Smooth muscle cell of trachea (primary cell): ENCODE measurements at places on chromosomes 3 and 15. TPM values are rescaled to one million over a fixed set of nuclear protein-coding genes. Genes with fewer than 3 reads are reported as not detected.

The SYNPR gene
- not detected in 2 replicates for total RNA-seq

The GPR62 gene
- under 0.01 TPM in 1 of 2 replicates, not detected in the other for total RNA-seq

The TMCO5A gene
- total RNA-seq: not detected in 2 replicates

The PLA2G4E gene
- total RNA-seq: under 0.01 TPM in 1 of 2 replicates, not detected in the other

The FOXB1 gene
- not detected in 2 replicates for total RNA-seq

The IQCF2 gene
- total RNA-seq: not detected in 2 replicates

The TMEM42 gene
- 19.7 and 22.8 TPM in 2 replicates for total RNA-seq

The ST3GAL6 gene
- 0.87 and 0.99 TPM in 2 replicates for total RNA-seq

The MASP1 gene
- total RNA-seq: 33.2 and 178 TPM in 2 replicates

The ACTC1 gene
- not detected in 2 replicates for total RNA-seq

The STARD9 gene
- 13.1 and 13.7 TPM in 2 replicates for total RNA-seq

The RAB6B gene
- 0.44 and 1.2 TPM in 2 replicates for total RNA-seq

The SAMD7 gene
- not detected in 2 replicates for total RNA-seq

The PLSCR2 gene
- not detected in 2 replicates for total RNA-seq

The GOLGA8S gene
- total RNA-seq: under 0.01 and 0.15 TPM in 2 replicates

The HRG gene
- not detected in 2 replicates for total RNA-seq

The GPR156 gene
- total RNA-seq: 0.44 and 0.50 TPM in 2 replicates

The NTRK3 gene
- total RNA-seq: under 0.01 and 0.17 TPM in 2 replicates

The THSD4 gene
- 31.3 and 52.6 TPM in 2 replicates for total RNA-seq

The SLC6A1 gene
- under 0.01 TPM in 2 replicates for total RNA-seq

The CLDN16 gene
- not detected in 2 replicates for total RNA-seq

The ILDR1 gene
- not detected in 2 replicates for total RNA-seq

The FAM107A gene
- under 0.01 and 0.15 TPM in 2 replicates for total RNA-seq

The CIB2 gene
- 1.3 and 2.3 TPM in 2 replicates for total RNA-seq

The IL5RA gene
- not detected in 2 replicates for total RNA-seq

The PROS1 gene
- total RNA-seq: 22.5 and 25.2 TPM in 2 replicates

The INKA1 gene
- total RNA-seq: 9.3 and 10.5 TPM in 2 replicates

The CLEC3B gene
- 12.1 and 32.3 TPM in 2 replicates for total RNA-seq

The CIP2A gene
- total RNA-seq: 5.8 and 27.3 TPM in 2 replicates

The SLC12A8 gene
- total RNA-seq: 5.4 and 10.9 TPM in 2 replicates

The PRSS50 gene
- not detected in 2 replicates for total RNA-seq

The PAQR9 gene
- total RNA-seq: 0.15 and 0.17 TPM in 2 replicates

The ZIC4 gene
- total RNA-seq: not detected in 2 replicates

The ACKR4 gene
- total RNA-seq: 32.6 and 33.6 TPM in 2 replicates

The LRRC2 gene
- total RNA-seq: under 0.01 and 0.99 TPM in 2 replicates

The TCAIM gene
- total RNA-seq: 34.1 and 42.8 TPM in 2 replicates

The ADGRG7 gene
- not detected in 2 replicates for total RNA-seq

The RSL24D1 gene
- 63.8 and 91.8 TPM in 2 replicates for total RNA-seq

The CLDN18 gene
- total RNA-seq: under 0.01 TPM in 1 of 2 replicates, not detected in the other

The CACNA2D2 gene
- not detected in 2 replicates for total RNA-seq
